Stimulated activated CD8-positive, alpha-beta memory T cell treated with anti-CD3 and anti-CD28 coated beads, Interleukin-7, amount 100 ng/mL, for 1 hour (primary cell): ENCODE measurements at places on chromosomes 16 and 17.
A peak's percentile ranks its signal among the peaks of the same experiment; 100 is the strongest.

GRCh38 chr16:1367486-1368174 is 15.9 kb downstream of the GNPTG start:
- DNase-seq, result no peak

- no peak for DNase-seq
These were observed 3.9 kb downstream of the DEXI start for GRCh38 chr16:10938321-10938720.

DNA sequence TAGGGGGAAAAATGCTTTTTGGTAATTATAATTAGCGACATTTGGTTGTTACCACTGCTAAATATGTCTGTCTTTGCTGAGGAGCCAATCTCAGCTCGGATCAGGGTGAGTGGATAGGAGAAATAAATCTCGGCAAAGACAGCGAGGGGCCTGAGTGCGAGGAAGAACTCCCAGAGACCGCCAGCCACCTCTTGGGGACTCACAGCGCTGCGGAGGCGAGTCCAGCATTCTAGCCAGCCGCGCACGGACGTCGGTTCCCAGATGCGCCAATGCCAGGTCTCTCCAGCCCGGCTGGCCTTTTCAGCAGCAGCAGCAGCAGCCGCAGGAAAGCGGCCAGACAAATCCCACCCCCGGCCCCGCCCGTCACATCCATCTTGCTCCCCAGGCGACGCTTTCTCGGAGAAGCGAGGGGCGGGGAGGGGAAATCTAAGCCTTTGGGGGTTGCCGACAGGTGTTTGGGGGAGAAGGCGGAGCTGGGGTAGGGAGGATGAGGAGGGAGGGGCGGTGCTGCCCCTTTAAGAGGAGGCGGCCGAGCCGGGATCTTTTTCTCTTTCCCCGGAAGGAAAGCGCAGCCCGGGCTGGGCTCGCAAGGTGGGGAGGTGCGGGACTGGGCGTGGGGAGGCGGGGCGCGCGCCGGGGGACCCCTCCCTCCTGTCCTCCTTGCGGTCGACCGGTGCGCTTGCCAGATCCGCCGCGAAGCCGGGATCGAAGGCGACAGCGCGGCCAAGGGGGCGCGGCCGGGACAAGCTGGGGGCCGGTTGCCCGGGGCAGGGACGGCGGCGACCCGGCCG is at the start of gene ITGA3:
TSS of gene ITGA3 (plus strand) at position 685 of the 791 bp plus-strand sequence. CDS start 330 bp downstream, outside the sequence.
- DNase-seq, result peak; percentile 40

GRCh38 chr17:6092182-6092902 is 22.2 kb downstream of the WSCD1 start:
- DNase-seq, result no peak

DNA sequence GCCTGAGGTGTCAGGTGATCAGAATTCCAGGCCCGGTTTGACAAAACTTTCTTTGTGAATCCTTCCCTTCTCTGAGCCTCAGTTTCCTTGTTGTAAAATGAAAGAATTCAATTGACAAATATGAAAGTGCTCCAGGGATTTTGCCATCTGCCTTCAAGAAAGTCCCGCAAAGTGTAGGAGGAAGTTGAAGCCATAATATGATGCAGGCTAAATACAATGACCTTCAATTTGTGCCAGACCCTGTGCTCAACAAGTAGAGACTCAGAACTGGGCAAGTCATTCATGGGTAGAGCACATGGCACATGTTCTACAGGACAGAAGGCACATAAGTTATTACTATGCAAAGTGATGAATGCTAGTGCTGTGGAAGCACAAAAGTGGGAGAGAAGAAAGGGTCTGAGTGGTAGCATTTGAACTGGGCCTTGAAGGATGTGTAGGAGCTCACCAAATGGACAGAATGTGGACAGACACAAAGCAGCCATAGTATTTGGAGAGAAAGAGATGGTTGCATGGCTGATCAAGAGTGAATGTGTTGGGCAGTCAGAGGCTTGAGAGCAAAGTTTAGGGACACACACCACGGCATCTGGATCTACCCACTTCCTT is 2.4 kb upstream of the SCIMP start:
- no peak for DNase-seq

DNA sequence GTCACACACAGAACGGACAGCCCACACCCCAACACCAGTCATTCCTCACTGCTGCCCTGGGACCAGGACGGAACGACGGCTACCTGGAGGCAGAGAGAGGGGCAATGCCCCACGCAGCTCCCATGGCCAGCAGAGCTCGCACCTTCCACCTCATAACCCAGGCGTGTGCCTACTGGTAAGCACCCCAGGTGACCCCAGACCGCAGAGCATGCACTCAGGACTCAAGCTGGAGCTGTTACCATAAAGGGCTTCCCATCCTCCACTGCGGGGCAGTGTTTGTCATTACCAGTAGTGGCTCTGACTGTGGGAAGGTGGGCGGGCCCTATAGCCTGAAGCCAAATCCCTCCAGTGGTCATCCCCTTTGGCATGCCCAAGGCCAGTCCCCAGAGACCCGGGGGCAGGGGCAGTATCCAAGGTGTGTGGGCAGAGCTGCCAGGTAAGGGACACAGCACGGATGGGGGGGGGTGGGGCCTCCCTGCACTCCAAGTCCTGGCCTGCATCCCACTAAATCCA is 4.7 kb upstream of the BCAR1 start:
- no peak for DNase-seq

DNA sequence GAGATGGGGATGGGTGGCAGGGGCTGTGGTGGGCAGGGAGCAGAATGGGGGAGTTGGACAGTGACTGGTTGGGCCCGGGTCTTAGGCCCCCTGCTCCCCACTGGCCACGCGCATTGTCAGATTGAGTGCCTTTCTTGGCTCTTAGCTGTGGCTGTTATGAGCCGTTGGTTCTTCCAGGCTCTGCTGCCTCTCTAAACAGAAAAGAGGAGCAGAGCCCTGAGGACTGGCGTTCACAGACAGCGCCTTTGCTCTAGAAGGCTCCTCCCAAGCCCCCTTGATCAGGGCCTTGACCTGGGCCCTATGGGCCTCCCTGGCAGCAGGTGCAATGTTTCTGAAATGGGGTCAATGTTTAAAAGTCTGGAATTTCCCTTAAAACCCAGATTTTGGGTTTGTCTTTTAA is 14.8 kb upstream of the NUDT16L1 start:
- no peak for DNase-seq

- DNase-seq, result no peak
These were observed 226.8 kb downstream of the CHD9NB start for GRCh38 chr16:52825892-52826291.

DNA sequence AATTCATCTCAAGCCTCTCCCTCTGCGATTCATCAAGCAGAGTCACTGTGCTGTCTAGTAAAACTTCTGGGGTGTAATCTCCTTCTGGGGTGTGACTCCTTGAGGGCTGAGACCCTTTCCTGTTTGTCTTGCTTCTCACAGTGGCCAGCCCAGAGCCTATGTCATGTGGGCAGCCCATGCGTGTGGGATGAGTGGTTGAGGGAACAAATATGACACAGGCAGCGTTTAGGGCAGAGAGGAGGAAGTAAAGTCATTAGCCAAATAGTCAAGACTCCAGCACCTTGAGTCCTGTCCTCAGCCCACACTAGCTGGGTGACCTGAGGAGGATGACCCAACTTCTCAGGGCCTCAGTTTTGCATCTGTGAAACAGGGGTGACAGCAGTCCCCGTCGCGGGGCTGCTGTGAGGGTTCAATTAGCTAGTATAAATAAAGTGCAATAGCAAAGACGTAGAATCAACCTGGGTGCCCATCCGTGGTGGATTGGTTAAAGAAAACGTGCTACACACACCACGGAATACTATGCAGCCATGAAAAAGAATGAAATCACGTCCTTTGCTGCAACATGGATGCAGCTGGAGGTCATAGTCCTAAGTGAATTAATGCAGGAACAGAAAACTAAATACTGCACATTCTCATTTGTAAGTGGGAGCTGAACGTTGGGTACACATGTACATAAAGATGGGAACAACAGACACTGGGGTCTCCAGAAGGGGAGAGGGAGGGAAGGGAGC is 4.5 kb upstream of the ITGAX start:
- DNase-seq, result no peak

- no peak for DNase-seq
These were observed 3.2 kb upstream of the SNN start for GRCh38 chr16:11665071-11665491.

- DNase-seq, result no peak
These were observed 52.2 kb upstream of the DNAJA2 start for GRCh38 chr16:47025641-47026040.
